Muscle of leg (tissue), 16 donors: ENCODE measurements at places on chromosomes 3 and 15. TPM values are rescaled to one million over a fixed set of nuclear protein-coding genes. Genes with fewer than 3 reads are reported as not detected.
A peak's percentile ranks its signal among the peaks of the same experiment; 100 is the strongest.

B2M gene
- 655 TPM for polyA plus RNA-seq

GRCh38 chr15:72078887-72079286 lies 39.1 kb downstream of the MYO9A start:
- DNase-seq, result no peak

DNA sequence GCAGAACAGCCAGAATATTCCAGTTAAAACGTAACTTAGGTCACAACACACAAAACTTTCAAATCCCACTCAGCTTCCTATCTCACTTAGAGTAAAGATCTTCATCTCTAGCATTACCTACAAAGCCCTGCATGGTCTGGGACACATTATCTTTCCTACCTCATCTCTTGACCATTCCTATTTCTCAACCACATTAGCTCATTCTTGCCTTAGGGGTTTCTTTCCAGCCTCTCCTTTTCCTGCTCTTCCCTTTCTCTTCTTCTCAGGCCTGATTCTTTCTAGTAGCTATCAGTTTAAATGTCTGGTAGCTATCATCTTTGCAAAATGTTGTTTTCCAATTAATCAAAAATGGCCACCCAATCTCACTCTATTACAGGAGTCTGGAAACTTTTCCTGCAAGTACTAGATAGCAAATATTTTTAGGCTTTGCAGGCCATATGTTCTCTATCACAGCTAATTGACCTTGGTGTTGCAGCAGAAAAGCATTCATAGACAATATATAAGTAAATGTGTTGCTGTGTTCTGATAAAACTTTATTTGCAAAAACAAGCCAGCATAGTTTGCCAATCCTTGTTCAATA lies 15.1 kb upstream of the CBLB start:
- no peak for DNase-seq

SLC12A1 gene
- 0.07 TPM for polyA plus RNA-seq

DNA sequence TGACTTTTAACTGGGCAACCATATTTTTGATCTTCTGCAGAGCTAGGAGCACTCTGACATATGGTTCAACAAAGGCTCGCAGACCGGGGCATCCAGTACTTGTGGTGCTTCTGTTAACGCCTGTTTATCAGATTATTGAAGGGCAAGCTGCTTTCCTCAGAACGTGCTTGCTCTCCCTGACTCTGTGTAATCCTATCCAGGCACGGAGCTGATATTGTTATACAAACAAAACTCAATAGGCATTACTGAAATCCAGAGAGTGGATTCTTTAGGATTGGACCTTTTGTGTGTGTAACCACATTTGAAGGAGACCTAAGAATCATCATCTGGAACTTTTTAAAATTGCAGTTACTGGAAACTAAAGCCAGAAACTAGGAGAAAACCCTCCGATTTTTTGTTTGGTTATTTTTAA lies 246.5 kb downstream of the PTPRG start:
- DNase-seq, result peak; percentile 43

FBN1 gene
- polyA plus RNA-seq, result 274 TPM

TRIM42 gene
- polyA plus RNA-seq, result not detected

ARHGEF26 gene
- 11.3 TPM for polyA plus RNA-seq

DNA sequence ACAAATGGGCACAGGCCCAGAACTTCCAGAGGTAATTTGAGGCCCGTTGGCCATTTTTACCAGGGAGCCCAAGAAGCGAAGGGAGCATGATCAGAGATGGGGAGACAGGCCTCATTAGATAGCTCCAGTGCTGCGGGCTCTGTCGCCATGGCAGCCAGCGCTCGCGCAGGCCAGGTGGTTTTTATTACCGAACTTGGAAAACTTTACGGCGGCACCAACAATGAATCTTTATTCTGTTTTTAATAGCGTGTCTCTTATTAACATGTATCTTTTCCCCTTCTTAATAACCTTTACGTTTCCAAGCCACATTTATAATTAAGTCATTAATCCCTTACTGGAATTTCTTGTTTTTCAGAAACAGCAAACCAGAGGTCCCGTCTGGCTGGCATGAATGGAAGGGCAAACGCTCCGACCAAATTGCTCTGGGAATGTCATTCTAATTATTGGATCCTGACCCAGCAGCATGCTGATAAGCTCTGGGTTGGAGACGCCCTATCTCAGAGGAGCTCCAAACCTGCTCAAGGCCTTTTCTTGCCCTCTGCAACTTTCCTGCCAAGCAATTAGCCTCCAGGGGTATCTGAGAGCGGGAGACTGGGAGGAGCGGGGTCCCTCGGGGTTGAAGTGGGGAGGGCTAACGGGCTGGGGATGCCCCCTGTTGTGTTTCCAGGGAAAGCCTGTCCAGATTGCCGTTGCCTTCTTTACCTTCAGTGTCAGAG lies 256.4 kb downstream of the TLE3 start:
- DNase-seq, result peak; percentile 30

- peak; percentile 76 for DNase-seq
Observed at GRCh38 chr15:60660290-60661051, 181.5 kb upstream of the ICE2 start.

- DNase-seq, result peak; percentile 5
Observed at GRCh38 chr3:181486141-181486885, 225.4 kb upstream of the SOX2 start.

CLEC3B gene
- polyA plus RNA-seq, result 116 TPM

GRCh38 chr15:28930476-28931291 lies 44.9 kb downstream of the APBA2 start:
- DNase-seq, result no peak

MFN1 gene
- 43.6 TPM for polyA plus RNA-seq

GRCh38 chr15:64959128-64959527 lies 30.6 kb downstream of the SPG21 start:
- no peak for DNase-seq

DNA sequence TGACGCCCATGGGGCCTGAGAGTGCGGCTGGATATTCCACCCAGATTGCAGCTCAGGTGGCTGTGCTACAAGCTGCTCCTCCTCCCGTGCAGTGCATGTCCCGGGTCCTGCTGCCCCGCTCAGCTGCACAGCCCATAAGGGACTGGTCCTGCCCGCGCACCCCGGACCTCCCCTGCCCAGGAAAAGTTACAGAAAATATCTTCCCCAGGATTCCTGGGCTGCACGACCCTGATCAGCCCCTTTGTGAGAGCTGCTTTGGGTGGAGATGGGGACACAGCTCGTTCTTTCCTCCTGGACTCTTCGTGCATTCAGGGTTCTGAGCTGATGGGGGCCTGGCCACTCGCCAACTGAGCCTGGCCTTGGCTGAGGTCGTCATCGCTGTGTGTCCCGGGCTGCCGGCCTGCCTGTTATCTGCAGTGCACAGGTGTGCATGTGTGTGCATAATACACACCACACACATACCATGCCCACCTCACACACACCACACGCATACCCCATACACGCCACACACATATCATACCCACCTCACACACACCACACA lies 28.8 kb downstream of the APBA2 start:
- DNase-seq, result no peak

DNA sequence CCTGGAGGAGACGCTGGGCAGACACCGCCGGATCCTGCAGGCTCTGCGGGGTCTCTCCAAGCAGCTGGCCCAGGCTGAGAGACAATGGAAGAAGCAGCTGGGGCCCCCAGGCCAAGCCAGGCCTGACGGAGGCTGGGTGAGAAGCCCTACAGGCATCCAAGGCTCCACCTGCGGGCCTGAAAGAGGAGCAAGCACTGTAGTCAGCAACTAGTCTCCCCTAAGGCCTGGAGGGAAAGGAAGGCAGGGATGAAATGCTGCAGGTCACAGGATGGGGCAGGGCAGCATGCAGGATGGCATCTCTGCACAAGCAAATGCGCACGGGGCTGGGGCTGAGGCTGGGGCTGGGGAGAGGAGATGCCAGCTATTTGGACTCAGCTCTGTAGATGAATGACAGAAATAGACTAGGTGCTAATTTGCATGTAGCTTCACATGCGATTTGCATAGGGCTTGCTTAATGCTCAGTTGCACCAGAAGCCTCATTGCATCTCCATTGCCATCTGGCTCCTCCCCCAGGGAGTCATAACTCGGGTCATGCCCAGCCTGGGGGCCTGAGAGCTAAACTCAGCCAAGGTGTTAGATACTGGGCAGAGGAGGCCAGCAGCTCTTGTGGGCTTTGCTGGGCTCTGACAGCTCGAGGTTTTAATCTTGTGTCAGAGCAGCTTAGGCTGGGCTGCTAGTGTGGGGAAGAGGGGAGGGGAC lies 5.2 kb upstream of the CPLX3 start:
- DNase-seq, result no peak

DNA sequence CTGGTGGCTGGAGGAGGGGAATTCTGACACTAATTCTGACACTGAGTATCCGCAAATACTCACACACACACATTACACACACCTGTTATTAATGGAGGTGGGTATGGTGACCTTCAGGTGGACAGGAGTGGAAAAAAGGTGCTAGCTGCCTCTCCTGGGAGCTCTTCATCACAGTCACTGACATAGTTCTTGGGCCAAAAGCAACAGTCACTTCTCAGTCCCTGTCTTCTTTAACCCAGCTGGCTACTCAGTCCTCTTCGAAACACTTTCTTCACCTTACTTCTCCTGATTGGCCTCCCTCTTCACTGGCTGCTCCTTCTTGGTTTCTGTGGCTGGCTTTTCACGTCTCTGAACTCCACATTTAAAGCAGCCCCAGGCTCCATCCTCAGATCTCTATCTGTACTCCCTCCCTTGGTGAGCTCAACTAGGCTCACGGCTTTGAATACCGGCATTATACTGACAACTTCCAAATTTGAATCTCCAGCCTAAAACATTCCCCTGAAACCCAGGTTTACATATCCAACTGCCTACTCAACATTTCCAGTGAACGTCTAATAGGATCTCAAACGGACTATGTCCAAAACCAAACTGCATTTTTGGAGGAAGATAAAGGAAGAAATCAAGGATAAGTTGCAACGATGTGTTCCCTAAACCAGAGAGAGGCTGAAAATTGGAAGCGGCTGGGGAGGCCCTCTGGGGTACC lies 53.2 kb upstream of the HEG1 start:
- no peak for DNase-seq

DNA sequence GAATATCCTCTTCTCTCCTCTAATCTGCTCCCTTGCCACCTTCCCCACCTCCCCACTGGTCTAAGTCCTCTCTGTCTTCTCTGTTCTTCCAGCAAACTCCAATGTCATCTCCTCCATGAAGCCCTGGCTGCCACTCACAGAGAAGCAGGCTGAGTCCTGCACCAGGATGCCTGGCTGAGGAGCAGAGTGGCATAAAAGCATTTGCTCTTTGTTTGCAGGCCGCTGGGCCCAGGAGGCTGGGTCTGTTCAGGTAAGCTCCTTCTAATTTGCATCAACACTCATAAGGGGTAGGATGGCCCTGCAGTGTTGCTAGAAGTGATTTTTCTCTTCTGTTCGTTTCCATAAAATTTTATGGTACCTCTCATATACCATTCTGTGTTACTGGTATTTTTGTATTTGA lies 43.2 kb upstream of the KLHL25 start:
- no peak for DNase-seq

GRCh38 chr3:125585595-125586223 lies 9.6 kb downstream of the OSBPL11 start:
- DNase-seq, result peak; percentile 89

TRNT1 gene
- 16.1 TPM for polyA plus RNA-seq

GRCh38 chr3:14391033-14391432 lies 11.4 kb upstream of the SLC6A6 start:
- DNase-seq, result peak; percentile 75

DNA sequence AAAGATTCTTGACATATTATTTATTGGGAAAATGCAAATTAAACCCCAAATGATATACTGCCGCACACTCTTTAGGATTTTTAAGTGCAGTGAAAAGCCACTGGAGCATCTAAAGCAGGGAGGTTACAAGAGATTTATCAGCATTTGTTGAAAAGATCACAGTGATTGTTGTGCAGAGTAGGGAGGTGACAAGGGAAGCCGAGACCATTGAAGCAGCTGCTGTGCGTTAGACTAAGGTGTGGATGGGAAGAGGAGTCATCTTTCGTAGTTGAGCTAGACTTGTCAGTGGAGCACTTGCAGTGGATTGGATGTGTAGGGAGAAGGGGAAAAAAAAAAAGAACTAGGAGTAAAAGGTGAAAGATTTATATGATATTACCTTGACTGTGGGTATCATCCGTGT lies 854.6 kb downstream of the NTRK3 start:
- DNase-seq, result no peak

GRCh38 chr3:64502284-64502683 lies 185.5 kb downstream of the ADAMTS9 start:
- no peak for DNase-seq

GRCh38 chr3:49134471-49135265 lies 1.8 kb upstream of the LAMB2 start:
- DNase-seq, result no peak

GRCh38 chr15:67678993-67679392 lies 136.5 kb downstream of the MAP2K5 start:
- no peak for DNase-seq

- DNase-seq, result peak; percentile 53
Observed at GRCh38 chr3:65107174-65107573, 419.4 kb upstream of the ADAMTS9 start.

OR5K2 gene
- polyA plus RNA-seq, result not detected

PLSCR4 gene
- polyA plus RNA-seq, result 11.1 TPM

MYRIP gene
- polyA plus RNA-seq, result 1.2 TPM
